ENCODE measurements at places on chromosomes 12 and 14.

DNA sequence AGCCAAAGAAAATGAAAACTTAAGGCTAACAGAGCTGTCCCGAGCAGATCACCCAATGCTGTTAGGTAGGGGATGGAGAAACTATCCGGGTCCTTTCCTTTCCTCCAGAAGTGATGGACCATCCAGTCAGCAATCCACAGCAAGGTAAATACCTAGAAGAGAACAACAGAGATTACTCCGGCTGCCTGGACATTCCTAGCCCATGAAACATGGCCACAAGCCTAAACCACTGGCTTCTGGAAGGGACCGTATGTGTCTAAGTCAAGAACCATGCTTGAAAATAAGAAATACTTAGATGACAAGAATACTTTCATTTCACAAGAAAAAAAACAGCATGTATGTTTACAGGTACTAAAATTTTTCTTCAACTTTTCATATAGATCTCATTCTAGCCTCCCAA, 152.9 kb downstream of the SLC41A2 start:
- peak; percentile 89 for DNase-seq

DNA sequence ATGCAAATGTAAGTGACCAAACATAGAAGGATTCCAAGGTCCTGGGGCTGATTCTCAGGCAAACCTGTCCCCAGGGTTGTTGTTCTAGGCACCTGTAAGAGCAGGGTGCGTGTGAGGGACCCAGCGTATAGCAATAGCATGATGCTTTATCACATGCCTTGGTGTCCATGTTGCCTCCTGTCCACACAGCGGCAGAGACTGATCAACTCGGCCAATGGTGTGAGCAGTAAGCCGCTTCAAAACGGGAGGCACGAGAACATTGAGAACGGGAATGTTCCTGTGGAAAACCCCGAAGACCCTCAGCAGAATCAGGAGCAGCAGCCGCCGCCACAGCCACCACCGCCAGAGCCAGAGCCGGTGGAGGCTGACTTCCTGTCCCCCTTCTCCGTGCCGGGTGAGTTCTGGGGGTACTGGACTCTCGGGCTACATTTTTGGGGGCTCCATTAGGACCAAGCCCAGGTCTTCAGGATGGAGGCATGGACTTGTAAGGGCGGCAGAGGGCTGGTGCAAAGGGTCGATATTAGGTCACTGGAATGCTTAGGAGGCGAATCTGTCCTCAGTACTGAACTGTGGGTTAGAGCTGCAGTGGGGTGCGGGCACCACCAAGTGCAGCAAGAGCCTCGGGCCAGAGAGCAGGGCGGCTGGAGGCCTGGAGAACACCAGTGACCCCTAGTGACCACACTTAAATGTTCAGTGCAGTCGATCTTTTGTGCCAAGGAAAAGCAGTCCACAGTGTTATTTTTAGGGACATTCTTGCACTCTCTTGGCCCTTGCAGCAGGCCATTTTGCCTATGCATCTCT, 57.2 kb upstream of the RIN3 start:
- DNase-seq: peak; percentile 66

DNA sequence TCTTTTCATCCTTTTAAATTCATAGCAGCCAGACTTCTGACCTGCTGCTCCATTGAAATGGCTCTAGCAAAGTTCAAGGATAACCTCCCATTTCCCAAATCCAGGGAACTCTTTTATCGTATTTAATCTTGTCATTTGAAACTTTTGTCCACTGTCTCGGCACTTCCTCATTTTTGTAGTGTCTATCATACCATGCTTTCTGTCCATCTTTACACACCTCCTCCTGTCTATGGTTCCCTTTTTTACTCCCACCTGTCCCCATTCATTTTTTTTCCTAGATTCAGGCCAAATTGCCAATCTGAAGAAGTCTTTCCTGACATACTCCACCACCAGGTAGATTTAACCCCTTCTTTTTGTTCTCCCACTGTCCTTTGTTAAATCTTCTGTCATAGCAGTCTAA, 31.0 kb downstream of the NFYB start:
- no peak for DNase-seq

- no peak for DNase-seq
Measured at GRCh38 chr12:40957417-40957816, 230.7 kb upstream of the PDZRN4 start.

DNA sequence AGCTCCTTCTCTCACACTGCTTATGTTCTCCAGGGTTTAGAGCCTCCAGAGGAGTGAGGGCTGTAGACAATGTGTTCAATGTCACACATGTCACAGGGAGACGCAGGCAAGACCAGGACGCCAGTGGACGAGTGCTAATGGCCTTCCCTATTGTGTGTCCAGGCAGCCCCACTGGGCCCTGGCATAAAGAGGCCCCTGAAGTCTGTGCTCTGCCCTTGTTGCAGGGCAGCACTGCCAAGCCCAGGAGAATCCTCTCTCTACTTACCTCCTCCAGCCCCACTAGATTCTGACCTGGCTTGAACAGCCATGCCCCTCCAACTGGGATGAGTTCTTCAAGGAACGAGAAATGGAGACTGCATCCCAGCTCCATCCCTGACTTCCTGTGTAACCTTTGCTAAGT, 24.8 kb upstream of the TMEM106C start:
- no peak for DNase-seq

- DNase-seq: no peak
Measured at GRCh38 chr12:121224591-121224990, 14.7 kb downstream of the P2RX4 start.
